ENCODE measurements at places on chromosomes 3 and 15.

- DNase-seq = peak; percentile 28
These were observed 39.4 kb upstream of the FRMD4B start for GRCh38 chr3:69425249-69425648.

DNA sequence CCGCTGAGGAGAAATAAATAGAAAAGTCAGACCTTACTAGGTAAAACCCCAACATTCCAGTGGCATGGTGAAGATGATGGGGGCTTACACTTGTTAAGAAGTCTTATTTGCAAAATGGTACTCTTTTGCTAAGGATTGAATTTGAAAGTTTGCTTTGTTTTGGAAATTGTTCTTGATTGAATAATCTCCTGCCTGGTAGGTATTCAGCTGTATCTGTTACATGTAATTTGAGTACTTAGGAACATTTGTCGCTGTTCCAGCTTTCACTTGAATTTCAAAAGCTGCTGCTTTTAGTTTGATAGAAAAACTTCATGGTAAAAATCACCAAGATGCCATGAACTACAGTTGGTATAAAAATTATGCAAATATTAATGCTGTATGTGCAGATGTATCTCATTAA is 44.6 kb downstream of the TFG start:
- DNase-seq = no peak

GRCh38 chr3:183085634-183086390 is 13.5 kb downstream of the MCCC1 start:
- DNase-seq = peak; percentile 42

DNA sequence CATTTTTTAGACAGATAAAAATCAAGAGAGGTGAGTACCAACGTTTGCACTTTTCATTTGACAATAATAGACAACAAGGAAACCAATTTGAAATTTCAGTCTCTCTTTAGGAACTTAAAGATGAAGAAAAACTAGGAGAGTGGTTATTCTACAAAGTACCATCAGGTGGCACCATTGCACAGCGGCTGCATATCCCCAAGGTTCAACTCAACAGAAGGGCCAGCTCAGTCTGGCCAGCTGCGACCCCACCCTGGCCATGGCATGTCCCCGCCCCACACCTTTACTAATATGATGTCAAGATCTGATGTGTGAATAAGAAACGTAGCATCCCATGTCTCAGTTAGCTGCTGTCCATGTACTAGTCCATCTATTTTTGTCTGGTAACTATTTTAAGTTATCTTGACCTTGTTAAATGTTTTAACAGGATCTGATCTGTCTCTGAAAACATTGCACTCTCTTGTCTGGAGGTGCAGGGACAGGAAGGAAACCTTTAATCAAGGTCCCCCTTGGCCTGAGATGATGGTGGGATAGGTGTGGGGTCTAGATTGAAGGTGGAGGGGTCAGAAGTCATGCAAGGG is 35.5 kb upstream of the CGNL1 start:
- DNase-seq = peak; percentile 73

- no peak for DNase-seq
These were observed 34.7 kb downstream of the PIK3CA start for GRCh38 chr3:179182902-179183301.

- peak; percentile 36 for DNase-seq
These were observed 22.6 kb downstream of the PDZRN3 start for GRCh38 chr3:73602170-73602569.

DNA sequence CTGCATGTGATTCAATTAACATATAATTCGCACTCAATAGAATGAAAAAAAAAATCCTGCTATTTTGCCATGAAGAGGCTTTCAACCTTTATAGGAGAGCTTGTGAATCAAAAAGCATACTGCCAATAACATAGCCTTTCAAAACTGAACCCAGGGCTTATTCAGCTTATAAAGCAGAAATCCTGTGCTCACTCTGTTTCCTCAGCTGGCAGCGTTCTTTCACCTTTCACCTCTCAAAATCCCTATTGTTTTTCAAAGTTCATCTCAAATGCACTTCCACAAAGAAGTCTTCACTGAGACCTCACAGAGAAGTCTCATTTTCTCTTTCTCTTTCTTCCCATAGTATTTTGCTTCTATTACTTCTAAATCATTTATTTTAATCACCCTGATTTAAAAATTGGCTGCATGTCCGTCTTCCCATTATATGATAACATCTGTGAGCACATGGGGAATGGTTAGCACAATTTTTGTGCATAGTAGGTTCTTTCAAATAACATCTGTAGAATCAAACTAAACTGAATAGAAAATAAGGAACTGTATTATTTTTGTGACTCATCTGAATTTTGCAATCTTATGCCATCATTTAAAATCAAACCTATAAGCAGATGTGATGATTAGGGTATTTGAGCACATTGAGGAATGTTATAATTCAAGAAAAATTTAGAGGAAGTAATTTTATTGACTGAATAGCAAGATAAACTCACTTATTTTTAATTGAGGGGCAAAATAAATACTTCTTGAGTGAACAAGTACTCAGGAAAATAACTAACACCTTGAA is 373.4 kb downstream of the NLGN1 start:
- no peak for DNase-seq

DNA sequence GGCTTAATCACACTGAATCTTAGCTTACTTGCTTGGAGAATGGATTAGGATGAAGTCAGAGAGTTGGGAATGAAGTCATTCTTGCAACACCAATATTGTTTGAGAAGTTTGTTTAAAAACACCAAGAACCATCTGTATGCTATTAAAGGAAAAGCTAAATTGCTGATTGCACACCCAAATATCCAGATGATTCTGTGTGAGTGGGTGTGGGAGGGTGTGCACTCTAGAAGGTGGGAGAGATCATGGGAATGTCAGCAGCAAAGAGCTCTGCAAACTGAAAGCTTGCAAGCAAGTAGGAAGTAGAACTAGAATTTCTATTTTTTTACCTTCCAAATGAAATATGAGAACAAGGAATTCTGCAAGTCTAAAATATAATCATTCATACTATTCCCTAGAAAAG is 364.9 kb downstream of the NR2F2 start:
- DNase-seq = no peak

DNA sequence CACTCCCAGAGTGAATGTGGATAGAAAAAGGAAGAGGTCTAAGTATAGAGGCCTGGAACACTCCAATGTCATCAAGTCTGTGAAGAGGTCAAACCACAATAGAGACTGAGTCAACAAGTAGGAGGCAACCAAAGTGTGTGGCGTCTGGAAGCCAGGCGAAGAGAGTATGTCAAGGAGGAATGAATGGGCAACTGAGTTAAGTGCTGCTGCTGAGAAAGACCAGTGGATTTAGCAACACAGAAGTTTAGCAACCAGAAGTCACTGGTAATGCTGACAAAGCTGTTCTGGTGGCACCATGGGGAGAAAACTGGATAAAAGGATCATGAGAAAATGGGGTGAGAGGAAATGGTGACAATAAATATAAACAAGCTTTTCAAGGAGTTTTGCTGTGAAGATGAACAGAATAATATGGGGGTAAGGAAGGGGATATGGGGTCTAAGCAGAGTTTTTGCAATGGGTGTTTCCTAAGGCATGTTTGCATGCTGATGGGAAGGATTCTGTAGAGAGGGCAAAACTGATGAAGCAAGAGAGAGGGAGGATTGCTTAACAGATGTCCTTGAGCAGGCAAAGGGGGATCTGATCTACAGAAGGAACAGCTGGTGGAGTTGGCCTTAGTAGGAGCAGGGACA is 38.4 kb downstream of the PCOLCE2 start:
- peak; percentile 73 for DNase-seq

- DNase-seq = no peak
These were observed 14.3 kb downstream of the CD47 start for GRCh38 chr3:108076564-108076963.

DNA sequence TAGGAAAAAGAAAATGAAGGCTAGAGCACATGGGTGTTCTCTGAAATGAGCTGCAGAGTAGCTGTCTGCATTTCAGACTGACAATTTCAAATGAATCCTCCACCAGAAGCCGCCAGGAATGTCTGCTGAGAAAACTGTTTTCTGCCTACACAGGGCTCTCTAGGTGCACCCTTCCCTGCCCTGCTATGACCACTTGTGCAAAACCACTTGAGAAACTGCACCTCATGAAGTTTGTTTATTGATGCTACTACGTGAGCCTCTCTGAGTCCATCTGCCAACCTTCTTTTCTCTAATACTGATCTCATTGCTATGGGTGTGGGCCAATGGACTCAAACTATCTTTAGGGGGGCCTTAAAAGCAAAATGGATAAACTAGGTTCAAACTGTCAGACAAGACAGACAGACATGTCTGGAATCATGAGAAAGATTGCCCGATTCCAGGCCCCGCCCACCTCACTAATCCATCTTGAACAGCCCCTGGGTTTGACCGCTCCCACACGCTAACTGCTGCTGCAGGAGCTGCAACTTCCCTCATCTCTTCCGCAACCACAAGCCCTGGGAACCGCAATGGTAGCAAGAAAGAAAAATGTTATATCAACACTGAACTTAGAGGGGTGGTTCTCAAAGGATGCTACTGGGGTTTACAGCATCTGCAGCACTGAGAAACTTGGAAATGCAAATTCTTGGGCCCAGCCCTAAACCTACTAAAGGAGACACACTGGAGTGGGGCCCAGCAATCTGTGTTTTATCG is 9.0 kb upstream of the CD47 start:
- DNase-seq = no peak

DNA sequence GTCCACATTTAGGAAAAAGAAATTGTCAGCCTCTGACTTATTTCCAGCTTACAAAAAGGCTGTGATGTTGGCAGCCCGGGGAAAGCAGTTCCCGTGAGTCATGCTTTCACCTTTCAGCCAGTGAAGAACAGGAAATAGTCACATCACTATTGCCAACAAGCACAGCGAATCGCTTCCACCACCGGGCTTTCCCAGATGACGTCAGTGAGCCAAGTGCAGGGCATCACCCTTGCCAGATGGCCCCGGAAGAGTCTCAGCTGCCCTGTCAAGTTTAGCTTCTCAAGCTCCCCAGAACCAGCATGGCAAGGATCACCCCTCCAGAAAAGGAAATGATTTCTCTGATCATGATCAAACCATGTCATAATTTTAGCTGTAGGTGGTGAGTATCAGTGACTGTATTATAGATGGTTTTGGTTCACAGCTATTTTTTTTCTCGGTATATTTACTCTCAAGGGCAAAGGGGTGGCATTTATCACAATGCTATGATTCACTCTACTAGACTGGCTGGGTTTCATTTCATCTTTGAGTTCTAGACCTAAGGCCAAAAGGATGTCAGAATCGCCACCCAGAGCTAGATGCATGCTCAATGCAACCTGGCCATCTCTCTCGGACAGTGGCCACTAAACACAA is 32.9 kb downstream of the B3GNT5 start:
- peak; percentile 95 for DNase-seq

DNA sequence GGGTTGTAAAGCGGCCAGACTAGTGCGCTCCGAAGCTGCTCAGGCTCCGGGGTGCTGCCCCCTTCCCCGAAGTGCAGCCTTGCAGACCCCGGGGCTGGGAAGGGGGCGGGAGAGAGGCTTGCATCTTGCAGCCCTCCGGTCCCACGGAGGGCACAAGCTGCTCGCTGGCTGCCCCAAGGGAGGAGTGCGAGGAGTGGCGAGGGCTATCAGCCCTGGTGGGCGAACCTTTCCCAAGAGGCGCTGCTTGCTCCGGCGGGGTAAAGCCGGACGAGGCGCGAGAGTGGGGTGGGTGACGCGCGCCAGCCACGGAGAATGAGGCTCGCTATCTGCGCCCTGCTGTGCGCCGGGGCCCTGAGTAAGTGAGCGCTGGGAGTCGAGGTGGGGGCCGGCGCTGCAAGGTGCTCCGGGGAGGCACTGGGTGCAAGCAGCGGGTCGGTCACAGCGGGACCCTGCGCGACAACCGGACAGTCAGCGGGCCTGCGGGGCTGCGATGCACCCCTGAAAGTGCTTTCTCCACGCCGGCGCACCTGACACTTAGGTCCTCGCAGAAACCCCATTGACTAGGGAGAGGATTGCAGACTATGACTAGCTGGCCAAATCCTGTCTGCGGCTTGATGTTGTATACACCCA is 12.7 kb upstream of the TOPBP1 start:
- DNase-seq = no peak

All from urothelium cell line (cell line).